ENCODE measurements at places on chromosomes 2 and 18. TPM values are rescaled to one million over a fixed set of nuclear protein-coding genes. Genes with fewer than 3 reads are reported as not detected.

DNA sequence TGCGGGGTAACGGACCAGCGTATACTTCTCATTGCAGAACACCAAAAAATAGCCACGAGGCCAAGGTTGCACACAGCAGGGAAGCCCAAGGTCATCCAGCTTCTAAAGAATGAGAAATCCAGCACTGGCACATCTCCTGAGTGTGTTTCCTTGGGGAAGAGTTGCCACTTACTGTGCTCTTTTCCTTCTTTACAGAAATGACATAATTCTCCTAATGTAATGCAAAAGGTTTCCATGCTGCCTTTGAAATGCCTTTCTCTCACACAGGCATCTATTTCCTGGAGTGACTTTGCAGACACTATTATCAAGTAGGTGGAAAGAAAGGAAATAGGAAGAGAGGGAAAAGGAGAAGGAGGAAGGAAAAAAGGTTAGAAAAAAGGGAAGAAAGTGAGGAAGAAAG is 862.1 kb upstream of the CELF4 start:
- no peak for DNase-seq

GRCh38 chr2:112996635-112997034 is 8.6 kb upstream of the IL36A start:
- no peak for DNase-seq

The C1QL2 gene
- not detected for polyA plus RNA-seq

The FEZ2 gene
- 29.6 TPM for polyA plus RNA-seq

The SPC25 gene
- polyA plus RNA-seq = 7.1 TPM

The NDC80 gene
- polyA plus RNA-seq = 11.5 TPM

The POTEJ gene
- not detected for polyA plus RNA-seq

Data from keratinocyte (primary cell).